ENCODE measurements at places on chromosomes 11 and 22.

DNA sequence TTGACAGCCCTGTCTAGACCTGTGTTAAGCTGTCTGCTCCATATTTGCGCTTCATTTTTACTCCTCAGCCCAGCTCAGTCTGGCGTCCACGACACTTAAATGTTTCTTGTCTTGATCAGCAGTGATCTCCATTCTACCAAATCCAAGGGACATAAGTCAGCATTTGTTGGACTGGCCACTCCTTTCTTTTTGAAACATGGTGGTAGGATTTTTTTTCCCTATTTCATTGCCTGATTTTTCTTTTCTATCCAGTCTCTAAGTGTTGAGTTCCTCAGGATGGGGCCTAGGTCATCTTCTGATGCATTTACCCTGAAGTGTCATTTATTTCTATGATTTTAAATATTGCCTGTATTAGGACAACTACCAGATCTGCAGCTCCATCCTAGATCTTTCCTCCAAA, 873 bp downstream of the NCAPH2 start:
- DNase-seq, result no peak

GRCh38 chr11:35321532-35322317, 97.6 kb downstream of the SLC1A2 start:
- DNase-seq, result no peak

DNA sequence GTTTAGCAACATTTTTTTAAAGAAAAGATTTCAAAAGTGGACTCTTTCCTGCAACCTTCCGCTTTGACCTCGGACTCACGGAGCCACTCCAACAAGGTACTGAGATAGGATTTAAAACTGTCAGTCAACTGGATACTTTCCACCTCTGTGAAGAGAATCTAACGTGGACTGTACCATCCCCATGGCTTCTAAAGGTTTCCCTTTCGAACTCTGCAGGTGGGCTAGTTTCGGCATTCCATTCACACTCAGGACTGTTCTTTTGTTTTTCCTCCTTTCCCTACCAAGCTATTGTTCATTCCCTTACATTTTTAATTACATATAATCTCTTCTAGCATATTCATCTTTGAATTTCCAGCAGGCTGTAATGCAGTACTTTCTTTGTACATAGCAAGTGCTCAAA, 88.5 kb upstream of the AKIP1 start:
- no peak for DNase-seq

DNA sequence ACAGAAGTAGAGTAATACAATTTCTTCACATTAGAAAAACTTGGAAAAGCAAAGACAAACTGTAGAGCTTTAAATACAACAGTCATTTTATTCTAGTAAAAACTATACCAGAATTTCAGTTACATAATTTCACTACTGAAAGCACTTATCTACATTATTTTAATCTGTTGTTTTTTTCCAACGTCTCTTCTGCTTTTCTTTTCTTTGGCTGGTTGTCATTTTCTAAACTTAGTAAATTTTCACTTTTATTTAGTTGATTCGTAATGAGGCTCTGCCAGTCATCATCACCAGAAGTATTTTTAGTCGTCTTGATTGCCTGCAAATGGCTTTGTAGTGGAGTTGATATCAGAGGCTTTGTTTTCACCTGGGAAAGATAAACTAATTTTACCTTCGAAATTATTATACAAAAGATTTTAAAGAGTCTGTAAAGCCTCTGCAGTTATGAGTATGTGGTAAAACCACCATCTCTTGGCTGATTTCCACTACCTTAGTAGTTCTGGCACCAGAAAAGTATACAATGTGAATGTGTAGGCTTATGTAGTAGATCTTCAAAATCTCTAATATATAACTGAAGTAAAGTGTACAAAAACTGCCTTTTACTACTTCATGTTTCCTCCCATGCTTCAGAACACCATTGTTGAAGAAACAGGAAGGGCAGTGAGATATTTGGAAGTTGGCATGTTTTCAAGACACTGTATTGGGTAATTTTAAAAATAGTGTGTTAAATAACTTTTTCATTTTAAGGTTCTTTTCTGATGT, 19.2 kb downstream of the EIF3M start:
- no peak for DNase-seq

DNA sequence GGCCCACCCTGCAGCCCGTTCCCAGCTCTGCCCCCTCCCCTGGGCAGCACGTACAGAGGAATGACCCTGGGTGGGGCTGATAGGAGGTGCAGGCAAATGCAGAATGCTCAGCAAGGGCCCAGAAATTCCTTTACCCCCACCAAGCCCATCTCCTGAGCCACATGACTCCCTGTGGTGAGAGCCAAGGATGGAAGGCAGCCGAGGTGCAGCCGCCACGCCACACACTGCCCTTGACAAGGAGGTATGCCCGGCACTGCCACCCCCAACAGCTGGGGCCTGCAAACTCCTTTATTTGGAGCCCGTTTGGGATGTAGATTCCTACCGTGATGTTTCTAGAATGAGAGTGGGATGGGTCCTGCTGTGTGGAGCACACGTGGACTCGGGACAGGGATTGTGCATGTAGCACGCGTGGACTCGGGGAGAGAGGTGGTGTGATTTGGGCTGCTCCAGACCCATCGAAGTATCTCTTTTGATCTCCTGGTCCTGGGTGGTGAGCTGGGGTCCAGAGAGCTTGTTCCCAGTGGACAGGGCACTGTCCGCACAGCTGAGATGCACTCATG, 12.9 kb downstream of the GTSE1 start:
- DNase-seq, result peak; percentile 70

DNA sequence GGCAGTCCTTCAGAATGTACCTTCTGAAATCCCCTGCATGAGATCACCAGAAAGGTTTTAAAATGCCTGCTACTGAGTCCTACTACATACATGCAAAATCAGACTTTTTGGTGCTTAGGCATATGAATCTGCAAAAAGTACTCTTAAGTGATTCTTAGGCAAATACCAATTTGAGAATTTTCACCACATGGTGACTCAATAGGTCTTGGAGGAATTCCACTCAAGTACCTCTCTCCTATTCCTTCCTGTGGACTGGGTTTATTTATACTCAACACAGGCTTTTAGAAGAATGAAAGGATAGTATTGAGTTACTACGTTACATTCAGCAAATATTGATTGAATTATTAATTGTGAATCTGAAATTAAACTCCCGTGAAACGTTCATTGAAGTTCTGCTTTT, 223.9 kb downstream of the CNTN5 start:
- no peak for DNase-seq

- no peak for DNase-seq
These were observed 30.8 kb downstream of the MAP6 start for GRCh38 chr11:75637998-75638397.

GRCh38 chr22:32795214-32795596, 6.3 kb upstream of the TIMP3 start:
- no peak for DNase-seq

DNA sequence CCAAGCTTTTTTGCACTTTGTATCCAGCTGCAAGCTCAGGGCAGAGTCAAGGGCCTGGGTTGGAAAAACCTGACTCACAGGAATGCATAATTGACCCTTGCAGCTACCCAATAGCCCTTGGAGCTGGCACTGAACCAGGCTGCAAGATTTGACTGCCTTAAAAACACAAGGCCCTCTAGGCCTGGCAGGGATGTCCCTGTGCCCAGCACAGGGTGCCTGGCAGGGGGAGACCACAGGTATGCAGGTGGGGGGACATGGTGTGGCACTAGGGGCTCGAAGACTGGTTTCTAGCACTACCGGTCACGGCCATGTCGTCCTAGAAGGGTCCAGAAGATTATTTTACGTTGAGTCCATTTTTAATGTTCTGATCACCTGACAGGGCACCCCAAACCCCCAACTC, 30.2 kb downstream of the SBF1 start:
- DNase-seq, result no peak

DNA sequence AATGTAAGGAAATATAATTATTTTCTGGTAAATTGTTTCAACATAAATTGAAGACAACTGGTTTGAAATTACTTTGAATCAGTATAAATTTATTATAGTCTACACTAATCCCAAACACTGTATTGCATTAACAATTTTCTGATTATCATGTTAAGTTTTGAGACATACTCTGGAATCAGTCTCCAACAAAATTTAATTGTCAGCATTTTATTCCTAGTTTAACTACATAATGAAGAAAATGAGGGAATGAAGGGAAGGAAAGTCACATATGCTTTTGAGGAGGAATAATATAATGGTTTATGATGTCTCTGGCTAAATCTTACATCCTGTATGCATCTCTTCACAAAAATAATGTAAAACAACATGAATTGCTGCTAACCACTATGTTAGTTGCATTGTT, 14.2 kb downstream of the OR52E1 start:
- DNase-seq, result no peak

DNA sequence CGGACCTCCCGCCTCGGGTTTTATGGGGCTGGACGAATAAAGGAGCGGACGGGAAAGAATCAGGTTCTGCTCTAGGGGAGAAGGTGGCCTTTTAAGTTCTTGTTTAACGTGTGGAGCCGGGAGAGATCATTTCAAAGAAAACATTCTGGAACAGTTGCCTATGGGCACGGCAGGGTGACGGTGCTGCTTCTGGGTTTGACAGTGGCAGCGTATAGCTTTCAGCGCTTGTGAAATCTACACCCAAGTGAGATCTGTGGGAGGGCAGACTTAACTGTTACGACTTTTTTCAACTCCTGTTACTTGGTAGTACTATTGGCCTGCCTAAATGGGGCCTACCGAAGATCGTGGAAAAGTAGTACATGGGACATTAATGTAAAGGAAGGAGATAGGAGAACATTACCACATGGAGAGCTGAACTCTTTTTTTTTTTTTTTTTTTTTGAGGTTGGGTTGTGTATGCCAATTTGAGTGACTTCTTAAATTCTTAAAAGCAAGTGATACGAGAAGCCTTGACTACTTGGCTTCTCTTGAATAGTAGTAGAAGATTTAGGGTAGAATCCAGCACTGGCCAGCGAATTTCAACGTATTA, 743 bp downstream of the USP47 start:
- peak; percentile 58 for DNase-seq

GRCh38 chr11:119975561-119976152, 162.3 kb downstream of the TRIM29 start:
- peak; percentile 46 for DNase-seq

DNA sequence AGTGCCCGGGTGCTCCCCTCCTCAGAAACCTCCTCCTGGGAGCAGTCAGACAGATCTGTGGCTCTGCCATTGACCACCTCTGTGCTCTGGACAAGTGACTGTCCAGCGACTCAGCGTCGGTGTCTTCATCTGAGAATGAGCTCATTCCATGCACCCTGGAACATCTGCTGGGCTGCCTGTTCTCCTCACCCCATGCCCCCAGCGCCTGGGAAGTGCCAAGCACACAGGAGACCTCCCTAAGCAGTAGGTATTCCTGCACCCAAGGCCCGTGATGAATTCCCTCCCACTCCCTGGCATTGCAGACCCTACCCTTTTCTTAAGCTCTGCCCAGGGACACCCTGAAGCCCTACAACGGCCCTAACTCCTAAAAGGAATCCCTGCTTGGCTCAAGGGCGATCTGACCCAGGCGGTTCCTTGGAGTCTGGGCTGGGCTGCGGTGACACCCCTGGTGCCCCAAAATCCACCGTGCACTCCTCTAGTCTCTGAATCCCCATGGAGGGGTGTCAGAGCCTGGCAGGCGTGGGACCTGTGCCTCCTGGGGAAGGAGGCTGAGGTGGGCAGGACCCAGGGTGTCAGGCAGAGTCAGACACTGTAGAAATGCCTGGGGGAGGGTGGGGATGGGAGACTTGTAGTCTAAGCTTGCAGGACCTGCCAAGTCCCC, 92.0 kb downstream of the CEP164 start:
- DNase-seq, result no peak

DNA sequence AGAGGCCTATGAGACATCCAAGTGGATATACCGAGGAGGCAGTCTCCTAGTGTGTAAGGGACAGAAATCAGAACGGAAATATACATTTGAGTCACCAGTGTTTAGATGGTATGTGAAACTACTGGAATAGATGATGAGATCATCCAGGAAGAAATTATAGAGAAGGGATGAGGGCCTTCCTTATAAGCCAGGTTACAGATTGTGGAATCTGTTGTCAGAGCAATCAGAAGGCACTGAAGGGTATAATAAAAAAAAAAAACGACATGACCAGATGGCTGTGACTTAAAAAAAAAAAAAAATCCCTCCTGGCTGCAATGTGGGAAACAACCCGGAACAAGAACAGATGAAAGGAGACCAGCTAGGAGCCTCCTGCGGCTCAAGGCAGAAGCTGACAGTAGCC, 2.7 kb downstream of the MAJIN start:
- DNase-seq, result no peak

DNA sequence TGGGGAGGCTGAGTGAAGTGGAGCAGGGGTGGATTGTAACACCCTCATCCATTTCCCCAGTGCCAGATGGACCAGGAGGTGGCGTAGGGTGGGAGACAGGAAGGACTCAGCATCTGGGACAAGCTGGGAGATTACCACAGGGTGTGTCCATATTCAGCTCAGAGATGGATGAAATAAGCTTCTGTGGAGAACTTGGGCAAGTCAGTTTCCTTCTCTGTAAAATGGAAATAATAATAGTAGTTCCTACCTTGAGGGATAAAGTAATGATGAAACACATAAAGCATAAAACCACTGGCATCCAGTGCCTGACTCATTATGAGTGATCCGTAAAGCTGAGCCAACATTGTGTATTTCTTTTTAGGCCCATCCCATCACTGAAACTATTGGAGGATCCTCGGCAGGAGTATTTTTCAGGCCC, 607 bp upstream of the ROBO4 start:
- no peak for DNase-seq

DNA sequence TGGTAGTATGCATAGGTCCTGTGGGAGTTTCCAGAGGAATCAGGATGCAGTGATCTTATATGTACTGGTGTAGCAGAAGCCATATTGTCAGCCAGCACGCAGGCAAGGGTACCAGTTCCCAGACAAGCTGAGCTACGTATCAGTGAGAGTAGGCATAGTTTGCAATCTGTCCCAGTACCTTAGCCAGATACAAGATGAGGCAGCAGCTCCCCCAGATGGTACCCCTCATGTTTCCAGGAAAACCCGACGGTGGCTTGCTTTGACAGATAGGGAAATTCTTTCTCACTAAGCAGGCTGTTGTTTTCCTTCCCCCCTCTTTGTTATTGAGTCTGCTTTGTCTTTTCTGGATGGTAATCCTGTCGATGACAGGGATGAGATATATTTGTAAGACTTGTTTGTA, 109.7 kb upstream of the RRM1 start:
- no peak for DNase-seq

- no peak for DNase-seq
These were observed 5.1 kb upstream of the TIRAP start for GRCh38 chr11:126277780-126278179.

GRCh38 chr11:111635706-111636045, 33.4 kb downstream of the SIK2 start:
- DNase-seq, result peak; percentile 48

DNA sequence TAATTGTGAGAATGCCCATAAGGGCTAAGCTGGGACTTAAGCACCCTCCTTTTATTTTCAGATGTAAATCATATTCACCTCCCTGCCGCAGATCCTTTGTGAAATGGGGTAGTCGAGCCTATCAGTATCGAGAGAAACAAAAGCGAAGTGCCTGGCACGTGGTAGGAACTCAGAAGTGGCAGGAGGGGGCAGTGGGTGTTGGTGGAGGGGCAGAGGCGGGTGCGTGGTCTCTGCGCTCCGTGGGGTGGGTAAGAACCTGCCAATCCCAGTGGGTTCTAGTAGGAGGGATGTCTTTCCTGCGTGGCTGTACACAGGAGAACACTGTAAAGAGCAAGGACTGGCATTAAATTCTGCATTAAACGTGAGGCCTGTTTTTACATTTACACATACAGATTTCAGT, 21.8 kb upstream of the PARVB start:
- no peak for DNase-seq

- no peak for DNase-seq
These were observed 139.5 kb upstream of the CADM1 start for GRCh38 chr11:115643549-115644270.

GRCh38 chr22:49668402-49668801, 159.3 kb downstream of the BRD1 start:
- DNase-seq, result peak; percentile 16

- DNase-seq, result no peak
These were observed 16.1 kb upstream of the SYT7 start for GRCh38 chr11:61596990-61597389.

Measured in left ventricle myocardium superior (tissue), 1 donor.